ENCODE measurements at places on chromosomes 2 and 18. TPM values are rescaled to one million over a fixed set of nuclear protein-coding genes. Genes with fewer than 3 reads are reported as not detected.

The MRPS5 gene
- total RNA-seq, result 53.3 TPM

The CD207 gene
- not detected for total RNA-seq

The FABP1 gene
- total RNA-seq, result not detected

The AMER3 gene
- not detected for total RNA-seq

The NT5C1B gene
- not detected for total RNA-seq

The SULT1C4 gene
- total RNA-seq, result 4.7 TPM

The VAMP5 gene
- total RNA-seq, result 47.5 TPM

The COL6A3 gene
- 0.72 TPM for total RNA-seq

The RGPD5 gene
- 72.5 TPM for total RNA-seq

The G6PC2 gene
- not detected for total RNA-seq

The KLHL14 gene
- not detected for total RNA-seq

The DNAJC5G gene
- total RNA-seq, result not detected

The GALNT14 gene
- total RNA-seq, result 2.4 TPM

The PSMA8 gene
- not detected for total RNA-seq

The ABCG5 gene
- total RNA-seq, result not detected

The CENPA gene
- 31.7 TPM for total RNA-seq

The CAPN13 gene
- not detected for total RNA-seq

The FHL2 gene
- total RNA-seq, result 110 TPM

The PRKAG3 gene
- not detected for total RNA-seq

The MAB21L4 gene
- under 0.01 TPM for total RNA-seq

The NYAP2 gene
- not detected for total RNA-seq

The AMMECR1L gene
- 20.9 TPM for total RNA-seq

The C18orf54 gene
- 26.9 TPM for total RNA-seq

The NT5DC4 gene
- not detected for total RNA-seq

The PDE11A gene
- 0.27 TPM for total RNA-seq

The SCTR gene
- not detected for total RNA-seq

The FRZB gene
- total RNA-seq, result not detected

The FAM228A gene
- total RNA-seq, result not detected

The FNDC4 gene
- 17.3 TPM for total RNA-seq

The ST8SIA3 gene
- not detected for total RNA-seq

The APCDD1 gene
- total RNA-seq, result 0.53 TPM

All from thoracic aorta endothelial cell (primary cell).